ENCODE measurements at places on chromosomes 11 and 22.

DNA sequence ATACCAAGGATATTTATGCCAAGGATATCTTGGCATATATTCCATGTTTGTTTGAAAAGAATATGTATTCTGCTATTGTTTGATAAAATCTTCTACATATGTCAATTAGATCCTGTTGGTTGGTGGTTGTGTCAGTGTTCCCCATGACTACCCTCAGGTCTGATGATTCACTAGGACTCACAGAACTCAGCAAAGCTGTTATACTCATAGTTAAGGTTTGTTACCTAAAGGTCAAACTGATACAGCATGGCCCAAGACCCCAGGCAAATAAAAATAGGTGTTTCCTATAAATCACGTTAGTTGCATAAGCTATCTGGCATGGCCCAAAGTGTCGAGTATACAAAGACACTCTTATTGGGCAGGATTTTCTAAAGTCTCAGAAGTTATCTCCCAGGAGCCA, 30.2 kb upstream of the B3GNT6 start:
- no peak for DNase-seq

GRCh38 chr22:22069450-22070370, 87.1 kb upstream of the TOP3B start:
- DNase-seq = no peak

DNA sequence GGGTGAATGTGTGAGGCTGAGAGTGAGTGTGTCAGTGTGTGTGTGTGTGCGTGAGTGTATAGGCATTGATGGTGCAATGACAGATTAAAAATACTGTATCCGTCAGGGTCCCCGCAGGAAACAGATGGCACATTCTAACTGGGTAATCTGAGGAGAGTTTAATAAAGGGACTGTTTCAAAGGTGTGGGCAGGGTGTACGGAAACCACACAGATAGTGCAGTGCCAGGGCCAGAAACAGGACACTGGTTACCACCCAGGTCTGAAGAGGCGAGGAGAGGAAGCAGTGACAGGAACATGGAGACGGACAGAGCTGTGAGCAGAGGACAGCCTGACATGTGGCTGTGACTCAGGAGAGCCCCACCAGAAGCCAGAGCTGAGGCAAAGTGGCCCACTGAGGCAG, 16.5 kb downstream of the P2RX3 start:
- no peak for DNase-seq

- DNase-seq = no peak
Measured at GRCh38 chr11:103354656-103355055, 245.4 kb downstream of the DYNC2H1 start.

- DNase-seq = peak; percentile 83
Measured at GRCh38 chr11:76621868-76622267, 48.7 kb downstream of the LRRC32 start.

- DNase-seq = no peak
Measured at GRCh38 chr11:88683024-88683423, 345.5 kb upstream of the CTSC start.

- peak; percentile 79 for DNase-seq
Measured at GRCh38 chr11:61797263-61797944, 4.7 kb downstream of the FEN1 start.

- no peak for DNase-seq
Measured at GRCh38 chr11:69877235-69877634, 58.0 kb upstream of the FGF3 start.

DNA sequence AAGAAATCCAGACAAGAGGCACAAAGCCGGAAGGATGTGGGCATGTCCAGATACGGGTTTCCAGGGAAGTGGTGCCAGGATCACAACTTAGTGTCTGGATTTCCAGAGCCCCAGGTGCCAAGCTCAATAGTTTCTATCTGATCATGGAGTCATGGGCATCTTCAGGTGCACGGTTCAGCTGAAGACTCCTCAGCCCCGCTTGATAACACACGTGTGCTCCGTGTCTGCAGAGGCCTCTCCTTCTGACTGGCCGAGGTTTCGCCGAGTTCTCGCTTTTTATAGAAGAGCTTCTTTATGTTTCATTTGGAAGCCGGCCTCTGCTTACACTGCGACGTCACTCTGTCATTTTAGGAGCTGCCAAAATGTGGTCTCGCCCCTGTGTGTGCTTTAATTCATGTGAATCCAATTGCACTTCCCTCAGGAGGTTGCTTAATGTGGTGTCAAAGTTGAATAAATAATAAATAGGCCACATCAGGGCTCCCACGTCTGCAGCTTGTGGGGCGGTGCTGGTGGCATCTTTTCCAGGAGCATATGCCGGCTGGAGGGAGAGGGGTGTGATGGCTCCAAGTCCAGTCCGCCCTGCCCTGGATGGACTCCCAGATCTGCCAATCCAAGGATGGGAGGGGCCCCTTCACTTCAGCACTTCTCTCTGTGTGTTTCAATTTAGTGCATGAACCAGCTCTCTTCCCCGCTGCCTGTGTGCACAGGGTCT, 1410.8 kb downstream of the TBC1D22A start:
- no peak for DNase-seq

DNA sequence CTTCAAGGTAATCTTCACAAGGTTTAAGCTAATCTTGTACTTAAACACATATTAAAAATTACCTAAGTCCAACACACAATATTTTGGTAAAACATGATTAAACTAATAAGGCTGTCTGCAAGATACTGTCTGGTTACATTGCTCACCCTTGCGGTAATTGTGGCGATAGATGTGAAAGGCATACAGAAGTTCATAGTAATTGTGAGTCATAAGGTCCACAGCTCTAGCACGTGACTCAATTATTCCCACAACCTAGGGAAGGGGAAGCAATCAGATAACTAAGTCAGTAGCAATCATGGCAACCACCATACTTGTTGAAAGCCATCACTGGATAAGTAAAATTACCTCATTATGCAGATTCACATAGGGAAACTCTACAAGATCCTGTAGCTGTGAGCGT, 30.5 kb upstream of the FNBP4 start:
- DNase-seq = no peak

All from lower leg skin (tissue), 4 donors.